ENCODE measurements at places on chromosomes 5 and 9.

- peak; percentile 61 for DNase-seq
Observed at GRCh38 chr5:14914623-14915260, 43.2 kb upstream of the ANKH start.

DNA sequence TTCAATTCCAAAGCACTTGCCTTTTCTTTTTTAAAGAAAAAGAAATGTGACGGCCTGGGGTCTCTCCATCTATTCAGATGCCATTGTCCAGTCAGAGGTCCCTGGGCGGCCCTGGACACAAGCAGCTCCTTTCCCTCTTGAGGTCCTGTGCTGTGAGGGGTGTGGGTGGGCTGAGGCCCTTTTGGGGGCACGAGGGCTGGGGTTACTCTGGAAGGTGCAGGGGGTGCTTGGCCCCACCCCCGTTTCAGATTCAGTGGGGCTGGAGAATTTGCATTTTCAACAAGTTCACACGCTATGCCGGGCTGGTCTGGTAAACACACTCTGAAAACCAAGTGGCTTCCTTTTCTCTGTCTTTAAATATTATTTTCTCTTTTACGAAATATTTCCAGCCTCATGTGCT is 91.4 kb upstream of the PHYKPL start:
- DNase-seq: no peak

DNA sequence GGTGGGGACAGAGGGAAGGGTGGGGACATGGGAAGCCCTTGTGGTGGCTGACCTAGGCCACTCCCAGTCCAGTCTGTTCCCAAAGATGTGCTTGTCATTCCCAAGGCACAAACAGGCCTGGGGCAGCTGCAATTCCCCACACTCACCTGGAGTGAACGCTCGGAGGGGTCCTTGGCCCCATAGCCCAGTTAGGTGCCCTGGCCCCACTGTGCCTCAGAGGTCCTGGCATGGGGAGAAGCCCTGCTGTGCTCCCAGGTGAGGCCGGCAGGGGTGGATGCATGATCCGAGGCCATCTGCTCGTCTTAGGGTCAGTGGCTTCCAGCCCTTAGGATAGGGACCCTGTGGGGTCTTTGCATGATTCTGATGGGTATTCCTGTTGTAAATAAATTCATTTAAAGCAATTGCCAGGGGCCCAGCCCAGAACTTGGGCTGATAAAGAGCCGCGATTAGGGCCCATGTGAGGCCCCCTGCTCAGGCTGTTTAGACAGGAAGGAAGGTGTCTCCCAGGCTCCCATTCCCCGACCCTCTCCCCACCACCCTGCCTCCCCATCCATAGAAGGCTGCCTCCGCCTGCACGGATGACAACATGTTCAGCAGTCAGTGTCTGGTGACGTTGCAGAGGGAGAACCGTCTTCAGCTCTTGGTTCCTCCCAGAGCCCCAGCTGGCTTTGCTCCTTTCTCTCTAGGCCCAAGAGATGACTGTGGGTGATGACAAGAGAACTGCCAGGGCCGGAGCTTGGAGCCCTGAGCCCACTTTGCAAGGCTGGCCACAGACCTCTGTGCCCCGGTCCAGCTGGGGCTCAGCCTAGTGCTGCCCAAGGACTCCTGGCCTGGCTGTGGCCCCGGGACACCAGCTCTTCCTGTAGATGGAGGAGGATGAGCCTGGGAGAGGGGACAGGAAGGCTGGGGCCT is 28.4 kb upstream of the IRX4 start:
- DNase-seq: no peak

- DNase-seq: no peak
Observed at GRCh38 chr9:114938687-114939575, 8.5 kb upstream of the TNFSF8 start.

DNA sequence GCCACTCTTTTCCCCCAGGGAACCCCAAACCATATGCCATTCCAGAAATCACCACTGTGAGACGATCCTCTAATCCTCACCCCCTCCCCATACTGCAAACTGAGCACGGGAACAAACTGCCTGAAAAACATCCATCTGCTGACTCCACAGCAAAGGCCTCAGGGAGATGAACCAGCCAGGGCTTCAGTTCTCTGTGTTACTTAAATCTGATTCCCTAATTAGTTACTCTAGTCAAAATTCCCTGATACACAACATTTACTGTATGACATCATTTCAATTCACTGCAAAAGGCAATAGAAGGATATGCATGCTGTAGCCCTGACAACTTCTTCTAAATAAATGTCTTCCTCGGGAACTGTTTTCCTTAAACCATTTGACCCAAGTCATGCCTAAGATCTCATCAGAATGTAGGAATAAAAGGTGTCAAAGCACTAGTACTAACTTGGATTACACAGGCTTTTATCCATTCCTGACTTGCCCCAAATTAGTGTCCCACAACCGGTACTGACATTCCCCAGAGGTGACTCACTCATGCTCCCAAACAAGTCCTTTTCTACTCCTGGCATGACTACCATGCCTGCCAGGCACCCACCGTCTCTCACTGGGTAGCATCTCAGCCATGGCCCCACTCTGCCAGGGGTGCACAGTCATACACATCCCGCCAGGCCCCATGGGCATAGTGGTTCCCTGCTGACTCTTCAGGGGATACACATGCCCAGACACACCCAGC is 35.0 kb downstream of the MTX3 start:
- DNase-seq: peak; percentile 33

DNA sequence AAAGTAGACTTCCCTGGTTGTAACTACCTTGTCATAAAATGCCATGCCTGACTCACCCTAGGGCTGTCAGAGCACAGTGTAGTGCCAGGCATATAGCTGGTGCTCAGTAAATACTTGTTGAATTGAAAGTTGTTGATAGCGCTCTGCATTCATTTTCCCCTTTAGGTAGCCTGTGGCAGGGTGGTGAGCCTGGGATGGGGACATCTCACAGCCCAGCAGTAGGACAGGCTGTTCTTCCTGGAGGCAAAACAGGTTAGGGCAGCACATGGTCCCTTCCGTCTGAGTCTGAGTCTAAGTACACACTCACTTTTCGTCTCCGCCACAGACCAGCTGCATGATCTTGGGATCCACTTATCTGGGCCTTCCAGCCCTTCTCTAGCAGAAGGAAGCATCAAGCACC is 401.9 kb downstream of the ZSWIM6 start:
- no peak for DNase-seq

DNA sequence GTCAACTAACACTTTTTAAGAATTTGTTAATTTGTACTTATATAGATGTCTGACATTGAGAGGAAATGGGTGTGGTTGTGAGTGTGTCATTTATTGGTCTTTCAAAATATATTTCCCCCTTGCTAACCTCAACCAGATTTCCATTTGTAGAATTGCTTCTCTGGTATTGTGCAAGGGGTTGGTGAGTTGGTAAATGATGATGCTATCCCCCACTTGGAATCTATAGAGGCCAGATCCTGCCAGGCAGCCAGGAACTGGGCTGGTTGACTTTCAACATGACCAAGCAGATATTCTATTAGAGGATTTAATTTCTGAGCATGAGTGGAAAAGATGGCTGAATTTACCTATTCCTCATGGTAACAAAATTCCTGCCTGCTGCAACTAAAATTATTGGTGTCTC is 306.6 kb upstream of the KIF2A start:
- DNase-seq: no peak

GRCh38 chr5:173573126-173573960 is 43.1 kb downstream of the BOD1 start:
- peak; percentile 54 for DNase-seq

- no peak for DNase-seq
Observed at GRCh38 chr5:150253416-150254208, 36.0 kb downstream of the CAMK2A start.

- no peak for DNase-seq
Observed at GRCh38 chr5:145345511-145346287, 489.4 kb downstream of the PRELID2 start.

DNA sequence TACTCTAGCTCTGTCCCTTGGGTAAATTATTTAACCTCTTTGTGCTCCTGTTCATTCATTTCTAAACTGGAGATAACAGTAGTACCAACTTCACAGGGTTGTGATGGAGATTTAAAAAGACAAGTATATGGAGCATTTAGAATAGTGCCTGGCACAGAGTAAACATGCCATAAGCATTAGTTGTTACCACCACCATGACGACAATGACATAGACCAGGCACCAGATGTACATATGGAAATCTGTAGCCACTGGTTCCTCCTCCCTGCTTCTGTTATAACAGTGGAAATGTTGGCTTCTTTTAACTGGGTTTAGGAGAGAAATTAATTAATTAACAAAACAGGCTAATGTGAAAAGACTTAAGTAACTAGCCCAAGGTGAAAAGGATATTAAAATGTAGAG is 217.5 kb downstream of the DENND1A start:
- DNase-seq: no peak

DNA sequence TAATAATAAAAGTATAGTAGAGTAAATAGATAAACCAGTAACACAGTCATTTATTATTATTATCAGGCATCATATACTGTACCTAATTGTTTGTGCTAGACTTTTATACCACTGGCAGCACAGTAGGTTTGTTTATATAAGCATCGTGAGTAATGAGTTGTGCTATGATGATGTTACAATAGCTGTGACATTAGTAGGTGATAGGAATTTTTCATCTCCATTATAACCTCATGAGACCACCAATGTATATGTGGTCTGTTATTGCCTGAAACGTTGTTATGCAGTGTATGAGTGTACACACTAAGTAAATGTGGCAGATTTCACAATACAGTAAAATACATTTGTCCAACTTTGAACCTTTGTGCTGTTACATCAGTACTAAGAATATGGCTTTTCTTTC is 72.7 kb upstream of the SPATA31D4 start:
- DNase-seq: no peak

DNA sequence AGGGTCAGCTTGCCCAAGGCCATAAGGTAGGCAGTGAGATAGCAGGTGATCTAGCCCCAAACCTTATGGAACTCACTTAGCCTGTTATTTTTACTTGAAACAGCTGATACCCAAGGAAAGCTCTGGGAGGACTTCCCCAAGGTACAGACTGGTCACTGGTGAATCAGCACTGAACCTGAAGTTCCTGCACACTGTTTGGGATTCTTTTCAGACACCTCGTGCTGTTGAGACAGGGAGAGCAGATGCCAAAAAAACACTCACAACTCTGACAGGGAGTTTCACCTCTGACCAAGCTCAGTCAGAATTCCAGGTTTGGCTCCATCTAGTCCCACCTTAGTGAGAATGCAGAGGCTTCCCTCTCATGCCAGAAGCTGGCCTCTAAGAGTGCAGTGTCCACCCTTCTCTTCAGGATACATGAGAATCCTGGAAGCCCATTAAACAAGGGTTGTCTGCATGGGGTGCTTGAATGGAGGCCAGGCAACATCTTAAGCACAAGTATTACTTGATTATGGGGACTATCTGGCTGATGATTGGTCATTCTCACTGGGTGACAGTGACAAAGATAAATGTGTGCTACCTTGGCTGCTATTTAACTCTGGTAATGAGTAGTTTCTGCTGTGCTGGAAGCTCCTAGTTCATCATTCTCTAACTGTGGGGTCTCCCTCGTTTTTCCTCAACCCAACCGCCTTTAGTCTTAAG is 122.8 kb upstream of the SLIT3 start:
- no peak for DNase-seq

DNA sequence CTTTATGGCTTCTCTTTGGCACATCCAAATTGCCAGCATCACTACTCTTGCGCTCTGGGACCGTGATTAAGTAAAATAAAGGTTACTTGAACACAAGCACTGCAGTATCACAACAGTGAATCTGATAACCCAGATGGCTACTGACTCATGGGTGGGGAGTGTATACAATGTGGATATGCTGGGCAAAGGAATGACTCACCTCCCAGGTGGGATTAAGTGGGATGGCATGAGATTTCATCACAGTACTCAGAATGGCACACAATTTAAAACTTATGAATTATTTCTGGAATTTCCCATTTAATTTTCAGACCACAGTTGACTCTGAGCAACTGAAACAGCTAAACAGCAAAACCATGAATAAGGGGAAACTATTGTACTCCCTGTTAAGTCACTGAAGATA is 4.3 kb downstream of the GFM2 start:
- peak; percentile 84 for DNase-seq

DNA sequence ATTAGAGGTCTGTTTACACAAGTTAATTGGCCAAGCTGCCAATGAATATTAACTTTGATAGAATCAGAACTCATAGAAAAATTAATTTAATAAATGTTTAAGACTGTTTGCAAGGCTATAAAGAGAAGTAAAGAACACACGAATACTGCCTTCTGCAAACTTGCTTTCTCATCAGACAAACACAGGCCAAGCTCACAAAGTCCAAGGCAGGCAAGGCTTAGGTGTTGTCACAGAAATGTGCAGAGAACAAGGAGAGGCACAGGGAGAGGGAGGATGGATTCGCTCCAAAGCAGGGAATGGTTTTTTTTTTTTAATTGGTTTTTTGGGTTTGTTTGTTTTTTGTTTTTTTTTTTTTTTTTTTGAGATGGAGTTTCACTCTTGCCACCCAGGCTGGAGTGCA is 43.4 kb downstream of the RETREG1 start:
- DNase-seq: no peak

GRCh38 chr9:115989831-115990230 is 163.8 kb upstream of the PAPPA start:
- DNase-seq: no peak

DNA sequence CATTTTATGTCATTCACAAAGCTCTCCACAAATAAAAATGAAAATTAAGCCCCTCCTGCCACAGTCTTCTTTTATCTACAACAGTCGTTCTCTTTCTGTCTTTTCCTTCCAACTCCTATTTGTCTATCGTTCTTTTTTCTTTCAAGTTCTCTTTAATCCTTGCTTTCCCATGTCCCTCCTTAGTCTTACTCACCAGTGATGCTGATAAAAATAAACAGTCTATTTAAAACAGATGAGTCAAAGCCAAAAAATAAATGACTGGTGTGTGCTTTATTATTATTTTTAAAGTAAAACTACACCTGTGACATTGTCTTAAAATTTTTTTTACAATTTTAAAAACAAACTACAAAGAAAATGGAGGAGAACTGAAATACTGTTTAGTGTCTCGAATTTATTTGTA is 137.1 kb upstream of the TMEM161B start:
- DNase-seq: no peak

DNA sequence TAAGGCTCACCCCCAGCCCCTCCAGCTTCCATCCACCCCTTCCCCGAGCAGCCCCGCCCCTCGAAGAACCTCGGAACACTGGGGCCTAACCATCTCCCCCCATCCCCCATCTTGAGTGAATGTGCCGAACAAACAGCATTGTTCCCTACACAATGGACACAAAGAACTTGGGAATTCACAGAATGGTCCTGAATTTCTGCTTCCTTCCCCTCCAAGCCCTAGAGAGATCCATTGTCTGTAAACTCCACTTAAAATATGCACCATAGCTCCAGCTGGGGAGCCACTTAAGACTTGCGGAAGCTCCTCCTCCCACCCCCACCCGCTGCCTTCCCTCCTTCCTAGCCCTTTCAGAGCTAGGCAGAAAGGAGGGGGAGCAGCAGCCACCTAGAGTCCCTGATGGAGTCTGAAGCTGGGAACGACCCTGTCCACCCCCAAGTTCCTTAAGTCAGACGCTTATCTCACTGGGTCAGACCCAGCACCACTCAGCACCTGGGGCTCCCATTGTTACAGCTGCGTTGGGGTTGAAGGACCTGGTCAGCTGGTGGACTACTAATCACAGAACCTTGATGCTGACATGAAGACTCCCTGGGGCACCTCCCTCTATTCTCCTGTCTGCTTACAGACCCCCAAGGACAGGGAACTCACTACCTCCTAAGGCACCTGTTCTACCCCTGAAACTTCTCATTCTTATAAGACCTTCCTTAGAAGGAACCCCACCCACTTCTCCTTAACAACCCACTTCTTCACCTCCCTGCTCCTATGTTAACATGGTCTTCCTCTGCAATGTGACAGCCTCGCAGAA is 61.4 kb downstream of the PCDH1 start:
- no peak for DNase-seq

- DNase-seq: no peak
Observed at GRCh38 chr9:94472806-94473360, 82.0 kb upstream of the PCAT7 start.

GRCh38 chr9:109769250-109769649 is 10.7 kb upstream of the PALM2AKAP2 start:
- no peak for DNase-seq

All from RKO (cell line).